ENCODE measurements at places on chromosomes 3 and 15.

DNA sequence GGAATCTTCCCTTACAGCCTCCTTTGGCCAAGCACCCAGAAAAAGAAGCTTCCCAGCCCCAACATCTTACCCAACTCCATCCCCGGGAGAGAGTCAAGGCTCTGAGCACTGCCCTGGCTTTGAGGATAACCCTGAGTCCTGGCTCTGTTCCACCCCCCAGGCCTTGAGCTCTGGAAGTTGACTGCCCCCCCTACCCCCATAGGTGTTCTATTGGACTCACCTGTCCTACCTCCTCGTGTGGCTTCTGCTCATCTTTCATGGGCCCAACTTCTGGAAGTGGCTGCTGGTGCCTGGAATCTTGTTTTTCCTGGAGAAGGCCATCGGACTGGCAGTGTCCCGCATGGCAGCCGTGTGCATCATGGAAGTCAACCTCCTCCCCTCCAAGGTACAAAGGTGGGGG lies 22.3 kb downstream of the NOX5 start:
- DNase-seq, result no peak

GRCh38 chr3:125383744-125384143 lies 8.6 kb upstream of the ZNF148 start:
- no peak for DNase-seq

GRCh38 chr15:44319385-44319784 lies 30.9 kb downstream of the GOLM2 start:
- no peak for DNase-seq

- no peak for DNase-seq
Observed at GRCh38 chr3:73542136-73542535, 82.6 kb downstream of the PDZRN3 start.

GRCh38 chr3:111352585-111352984 lies 189.4 kb upstream of the CD96 start:
- no peak for DNase-seq

DNA sequence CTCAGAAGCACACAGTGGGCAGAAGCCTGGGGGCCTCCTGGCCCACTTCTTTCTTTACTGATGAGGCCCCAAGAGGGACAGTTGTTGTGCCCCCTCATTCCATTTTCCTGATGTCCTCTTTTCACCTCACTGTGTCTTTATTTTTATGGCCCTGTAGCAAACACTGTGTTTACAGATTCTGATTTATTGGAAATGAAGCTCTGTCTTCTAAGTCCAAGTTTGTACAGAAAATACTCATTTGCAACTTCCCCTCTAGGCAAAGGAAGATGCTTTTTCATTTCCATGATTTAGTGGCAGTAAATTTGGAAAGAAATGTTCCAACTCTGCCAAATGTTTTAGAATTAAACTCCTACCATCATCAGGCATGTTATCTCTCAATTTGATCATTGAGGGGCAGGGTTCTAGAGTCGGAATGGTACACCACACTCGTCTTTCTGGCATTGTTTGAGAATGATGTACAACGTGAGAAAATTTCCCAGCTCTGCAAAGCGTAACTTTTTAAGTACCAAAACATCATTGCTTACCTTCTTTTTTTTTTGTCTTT lies 129.7 kb downstream of the ARNT2 start:
- no peak for DNase-seq

GRCh38 chr3:141532609-141533008 lies 45.8 kb downstream of the RASA2 start:
- DNase-seq, result no peak

DNA sequence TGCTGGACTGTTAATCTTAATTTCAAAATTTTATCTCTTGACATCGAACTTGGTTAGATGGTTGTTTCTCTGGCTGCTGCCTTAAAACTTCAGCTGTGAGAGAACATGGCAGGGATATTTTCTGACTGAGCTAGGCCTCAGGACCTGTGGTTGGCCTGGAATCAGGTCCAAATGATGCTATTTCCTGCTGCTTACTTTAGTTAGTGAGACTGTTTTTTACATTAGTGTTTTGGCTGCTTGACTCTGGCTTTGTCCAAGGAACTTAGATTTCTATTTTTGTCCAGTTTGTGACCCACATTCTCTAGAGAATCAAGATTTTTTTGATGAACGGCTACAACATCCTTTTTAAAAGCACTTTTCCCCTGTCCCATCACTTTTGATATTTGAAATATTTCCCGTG lies 497.9 kb upstream of the SGO1 start:
- DNase-seq, result peak; percentile 72

DNA sequence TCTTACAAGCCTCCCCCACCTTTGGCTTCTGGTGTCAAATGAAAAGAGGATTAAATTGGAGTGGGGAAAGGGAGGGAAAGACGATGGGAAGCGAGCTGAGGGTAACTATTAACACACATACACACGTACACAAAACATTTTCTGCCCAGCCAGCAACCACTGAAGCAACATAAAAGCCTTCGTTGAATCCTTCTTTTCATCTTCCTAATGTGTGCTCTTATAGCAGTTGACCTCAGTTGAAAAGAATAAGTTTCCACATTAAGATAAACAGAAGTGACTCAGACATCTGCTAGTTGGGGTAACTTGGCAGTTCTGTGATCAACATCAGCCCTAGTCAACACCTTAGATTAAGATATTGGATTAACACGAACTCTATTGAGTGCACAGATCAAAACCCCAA lies 558.5 kb downstream of the MECOM start:
- peak; percentile 41 for DNase-seq

DNA sequence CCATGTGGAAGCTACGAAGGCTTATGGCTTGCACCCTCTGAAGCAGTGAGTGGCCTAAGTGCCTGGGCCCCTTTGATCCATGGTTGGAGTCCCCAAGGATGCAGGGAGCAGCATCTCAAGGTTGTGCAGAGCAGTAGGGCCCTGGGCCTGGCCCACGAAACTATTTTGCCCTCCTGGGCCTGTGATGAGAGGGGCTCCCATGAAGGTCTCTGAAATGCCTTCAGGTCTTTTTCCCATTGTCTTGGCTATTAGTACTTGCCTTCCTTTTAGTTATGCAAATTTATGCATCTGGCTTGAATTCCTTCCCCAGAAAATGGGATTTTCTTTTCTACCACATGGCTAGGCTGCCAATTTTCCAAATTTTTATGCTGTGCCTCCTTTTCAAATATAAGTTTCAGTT lies 158.8 kb upstream of the MME start:
- DNase-seq, result no peak

GRCh38 chr15:74651242-74651741 lies 35.7 kb downstream of the CLK3 start:
- DNase-seq, result no peak

GRCh38 chr3:71521940-71522876 lies 61.3 kb downstream of the FOXP1 start:
- DNase-seq, result no peak

Measured in fibroblast of skin of back (primary cell).